ENCODE measurements at places on chromosomes 6 and 20.

GRCh38 chr20:7930343-7930742 lies 9.9 kb downstream of the HAO1 start:
- DNase-seq: no peak

DNA sequence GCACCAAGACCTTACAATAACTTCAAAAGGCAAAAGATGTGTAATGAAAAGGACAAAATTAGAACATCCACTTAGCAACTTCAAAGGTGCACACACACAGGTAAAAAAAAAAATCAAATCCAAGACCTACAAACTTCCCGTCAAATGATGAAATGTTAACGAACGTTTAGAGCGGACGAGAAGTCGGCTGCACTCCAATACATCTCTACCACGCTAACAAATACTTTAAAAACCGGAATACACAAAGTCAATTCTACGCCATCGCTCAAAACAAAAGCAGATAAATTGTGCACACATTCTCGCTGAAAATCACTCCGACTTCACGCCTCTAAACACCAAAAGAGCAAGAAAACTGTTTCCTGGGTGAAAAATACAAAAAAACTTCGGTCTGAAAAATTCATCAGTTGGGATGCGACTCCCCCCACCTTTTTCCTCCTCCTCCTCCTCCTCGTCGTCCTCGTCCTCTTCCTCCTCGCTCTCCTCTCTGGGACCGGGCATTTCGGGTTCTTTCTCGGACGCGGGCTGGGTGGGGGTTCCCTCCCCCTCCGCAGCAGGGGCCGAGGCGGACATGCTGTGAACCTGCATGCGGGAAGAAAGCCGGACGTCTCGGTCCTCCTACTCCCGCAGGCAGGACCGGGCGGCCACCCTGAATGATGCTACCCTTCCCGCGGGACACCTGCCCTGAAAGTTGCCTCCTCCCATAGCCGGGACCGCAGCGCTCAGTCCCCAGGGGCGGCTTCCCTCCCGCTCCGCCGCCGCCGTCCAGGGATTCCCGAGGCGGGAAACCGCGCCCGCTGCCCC lies 712 bp downstream of the DEK start:
- DNase-seq: peak; percentile 43

- DNase-seq: no peak
Measured at GRCh38 chr6:96116674-96117073, 100.9 kb downstream of the FUT9 start.

DNA sequence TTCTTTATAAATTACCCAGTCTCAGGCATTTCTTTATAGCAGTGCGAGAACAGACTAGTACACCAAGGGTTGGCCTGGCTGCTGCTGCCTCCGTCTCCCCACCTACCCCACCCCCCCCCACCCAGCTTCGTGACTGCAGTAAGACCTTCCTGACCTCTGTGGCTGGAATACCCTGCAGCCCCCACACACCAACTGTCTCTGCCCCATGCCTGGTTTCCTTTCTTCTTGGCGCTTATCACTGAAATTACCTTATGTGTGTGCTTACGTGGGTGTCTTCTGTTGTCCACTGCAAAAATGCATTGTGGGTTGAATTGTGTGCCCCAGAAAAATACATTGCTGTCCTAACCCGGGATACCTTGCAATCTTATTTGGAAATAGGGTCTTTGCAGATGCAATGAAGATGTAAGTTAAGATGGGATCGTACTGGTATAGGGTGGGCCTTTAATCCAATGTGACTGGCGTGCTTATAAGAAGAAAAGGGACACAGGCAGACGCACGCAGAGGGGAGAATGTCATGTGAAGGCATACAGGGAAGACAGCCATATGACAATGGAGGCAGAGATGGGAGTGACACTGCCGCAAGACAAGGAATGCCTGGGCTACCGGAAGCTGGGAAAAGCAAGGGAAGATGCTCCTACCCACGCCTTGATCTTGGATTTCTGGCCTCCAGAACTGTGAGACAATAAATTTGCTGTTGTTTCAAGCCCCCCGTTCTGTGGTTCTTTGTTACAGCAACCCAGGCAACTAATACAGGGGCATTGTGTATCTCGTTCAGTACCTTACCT lies 15.4 kb downstream of the SYNJ2 start:
- DNase-seq: no peak

DNA sequence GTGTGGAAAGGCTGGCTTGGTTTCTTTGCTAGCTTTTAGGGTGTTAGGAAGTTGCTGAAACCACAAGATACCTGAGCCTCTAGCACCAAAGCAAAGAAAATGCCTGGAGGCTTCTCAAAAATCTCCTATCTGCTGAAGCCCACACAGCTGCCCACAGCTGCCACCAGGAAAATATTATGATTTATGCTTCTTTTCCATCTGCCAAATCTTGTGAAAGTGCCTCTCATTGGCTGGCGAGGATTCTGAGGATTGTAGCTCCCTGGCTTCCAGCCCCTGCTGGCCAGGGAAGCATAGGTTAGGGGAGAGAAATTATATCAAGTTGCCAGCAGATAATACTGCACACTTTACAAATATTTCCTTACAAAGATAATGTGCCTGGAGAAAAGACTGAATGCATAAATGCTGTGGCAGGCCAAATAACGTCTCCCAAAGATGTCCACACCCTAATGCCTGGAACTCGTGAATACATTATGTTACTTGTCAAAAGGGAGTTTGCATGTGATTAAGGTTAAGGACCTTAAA lies 98.4 kb downstream of the MRPL14 start:
- DNase-seq: peak; percentile 30

DNA sequence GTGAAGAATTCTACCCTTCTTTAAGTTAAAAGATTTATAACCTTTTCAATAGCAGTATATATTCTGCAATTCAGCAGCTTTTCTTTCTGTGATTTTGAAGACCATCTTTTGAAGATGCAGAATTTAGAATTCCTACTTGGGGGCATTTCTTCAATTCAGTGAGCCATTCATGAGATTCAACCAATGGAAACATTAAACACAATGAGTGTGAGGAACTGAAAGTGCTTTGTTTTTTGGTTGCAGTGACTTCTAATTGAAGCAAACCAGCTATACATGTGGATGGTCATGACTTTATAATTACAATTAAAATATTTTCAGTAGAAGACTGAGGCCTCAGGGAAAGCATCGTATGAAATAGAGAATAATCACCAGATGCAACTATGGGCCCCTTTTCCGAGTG lies 108.3 kb downstream of the CARMIL1 start:
- DNase-seq: no peak

DNA sequence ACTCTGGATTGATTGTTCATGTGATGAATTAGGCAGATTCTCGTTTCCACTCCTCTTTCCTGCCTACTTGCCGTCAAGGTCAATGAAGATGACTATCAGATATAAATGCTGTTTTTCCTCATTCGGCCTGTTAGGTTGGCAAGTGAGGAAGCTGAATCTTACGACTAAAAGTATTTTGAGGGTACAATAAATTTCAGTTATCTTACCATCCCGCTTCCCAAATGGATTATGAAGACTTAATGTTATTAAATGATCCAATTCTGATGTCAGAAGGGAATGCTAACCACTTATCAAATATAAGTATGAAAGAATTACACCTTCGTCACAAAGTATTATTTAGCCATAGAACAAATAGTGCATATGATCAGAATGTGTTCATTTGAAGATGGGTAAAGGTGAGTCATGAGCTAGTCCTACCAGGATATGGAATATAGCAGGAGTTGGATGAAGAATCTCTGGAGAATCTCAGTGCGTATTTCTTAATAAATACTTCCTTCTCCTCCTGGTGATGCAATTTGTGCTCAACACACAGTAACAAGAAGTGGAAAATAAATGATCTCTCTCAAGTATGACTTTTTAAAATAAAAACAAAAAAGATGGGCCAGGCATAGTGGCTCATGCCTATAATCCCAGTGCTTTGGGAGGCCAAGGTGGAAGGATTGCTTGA lies 4.6 kb downstream of the GPLD1 start:
- DNase-seq: no peak

GRCh38 chr20:19885939-19886660 lies 128.0 kb downstream of the RIN2 start:
- no peak for DNase-seq

DNA sequence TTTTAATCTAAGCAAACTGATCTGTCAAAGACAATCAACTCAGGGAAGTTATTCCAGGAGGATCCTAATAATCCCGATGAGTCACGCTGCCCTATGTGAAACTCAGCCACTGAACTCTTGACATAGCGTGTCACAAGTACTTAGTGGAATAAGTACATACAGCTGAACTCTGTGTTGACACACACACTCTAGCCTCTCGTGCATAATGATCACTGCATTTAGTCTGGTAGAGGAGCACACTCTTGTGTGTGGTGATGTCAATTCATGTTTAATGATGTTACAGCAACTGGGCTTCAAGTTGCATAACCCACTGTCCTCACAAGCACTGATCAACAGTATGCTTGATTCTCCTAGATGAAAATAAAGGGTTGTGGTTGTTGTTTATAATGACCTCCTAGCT lies 148.3 kb downstream of the HACE1 start:
- peak; percentile 56 for DNase-seq

DNA sequence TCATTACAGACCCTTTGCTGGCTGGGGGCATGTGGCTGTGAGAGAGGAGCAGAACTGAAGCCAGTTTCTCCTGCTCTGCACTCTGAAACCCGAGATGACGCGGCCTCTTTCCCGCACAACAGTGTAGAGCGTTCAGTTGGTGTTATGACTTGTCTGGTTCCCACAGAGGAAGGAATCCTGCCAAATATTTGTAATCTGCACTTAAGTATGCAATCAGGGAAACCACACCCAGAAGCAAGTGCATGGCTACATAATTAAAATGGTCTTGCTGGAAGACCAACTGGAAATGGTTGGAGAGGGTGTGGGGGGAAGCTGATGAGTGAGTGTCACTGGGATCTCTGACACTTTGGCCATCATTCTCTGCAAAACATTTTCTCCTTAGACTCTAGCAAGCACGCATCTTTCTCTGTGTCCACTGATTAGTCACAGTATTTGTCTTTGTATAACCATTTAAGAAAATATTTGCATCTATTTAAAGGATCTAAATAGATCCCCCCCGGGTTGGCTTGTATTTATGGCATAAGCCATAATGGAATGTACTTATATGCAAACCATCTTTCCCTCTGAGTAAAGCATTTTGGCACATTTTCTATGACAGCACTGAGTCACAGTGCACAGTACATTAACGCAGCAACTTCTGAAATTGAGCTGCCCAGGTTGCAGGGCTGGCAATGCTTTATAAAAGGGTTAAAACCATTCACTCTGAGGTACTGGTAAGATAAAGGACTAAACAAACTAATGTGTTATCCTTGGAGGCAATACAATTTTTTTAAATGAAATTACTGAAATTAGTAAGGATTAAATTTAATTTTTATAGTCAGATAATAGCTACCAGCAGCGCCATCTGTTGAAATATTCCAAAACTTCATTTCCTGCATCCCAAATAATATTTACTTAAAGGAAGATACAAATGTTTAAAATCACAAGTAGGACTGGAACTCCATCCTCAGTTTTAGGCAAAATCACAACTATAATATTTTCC lies 76.7 kb downstream of the FOXC1 start:
- DNase-seq: peak; percentile 67

DNA sequence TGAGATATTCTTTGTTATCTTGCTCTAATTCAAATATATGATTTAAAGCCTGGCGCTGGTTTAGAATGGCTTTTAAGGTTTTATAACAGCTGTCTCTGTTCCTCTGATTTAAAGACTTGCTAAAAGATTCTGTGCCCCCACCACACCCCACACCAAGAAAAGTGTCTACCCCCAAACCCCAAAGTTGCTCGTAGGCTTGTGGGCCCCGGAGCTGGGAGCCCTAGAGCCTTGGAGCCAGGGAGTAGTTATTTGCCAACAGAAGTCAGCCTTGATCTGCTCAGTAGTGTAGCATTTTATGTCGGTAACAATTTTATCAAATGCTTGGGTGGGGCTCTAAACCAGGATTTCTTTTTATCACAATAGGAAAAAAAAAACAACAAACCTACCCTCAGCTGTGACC lies 105.2 kb upstream of the TRAF3IP2 start:
- no peak for DNase-seq

DNA sequence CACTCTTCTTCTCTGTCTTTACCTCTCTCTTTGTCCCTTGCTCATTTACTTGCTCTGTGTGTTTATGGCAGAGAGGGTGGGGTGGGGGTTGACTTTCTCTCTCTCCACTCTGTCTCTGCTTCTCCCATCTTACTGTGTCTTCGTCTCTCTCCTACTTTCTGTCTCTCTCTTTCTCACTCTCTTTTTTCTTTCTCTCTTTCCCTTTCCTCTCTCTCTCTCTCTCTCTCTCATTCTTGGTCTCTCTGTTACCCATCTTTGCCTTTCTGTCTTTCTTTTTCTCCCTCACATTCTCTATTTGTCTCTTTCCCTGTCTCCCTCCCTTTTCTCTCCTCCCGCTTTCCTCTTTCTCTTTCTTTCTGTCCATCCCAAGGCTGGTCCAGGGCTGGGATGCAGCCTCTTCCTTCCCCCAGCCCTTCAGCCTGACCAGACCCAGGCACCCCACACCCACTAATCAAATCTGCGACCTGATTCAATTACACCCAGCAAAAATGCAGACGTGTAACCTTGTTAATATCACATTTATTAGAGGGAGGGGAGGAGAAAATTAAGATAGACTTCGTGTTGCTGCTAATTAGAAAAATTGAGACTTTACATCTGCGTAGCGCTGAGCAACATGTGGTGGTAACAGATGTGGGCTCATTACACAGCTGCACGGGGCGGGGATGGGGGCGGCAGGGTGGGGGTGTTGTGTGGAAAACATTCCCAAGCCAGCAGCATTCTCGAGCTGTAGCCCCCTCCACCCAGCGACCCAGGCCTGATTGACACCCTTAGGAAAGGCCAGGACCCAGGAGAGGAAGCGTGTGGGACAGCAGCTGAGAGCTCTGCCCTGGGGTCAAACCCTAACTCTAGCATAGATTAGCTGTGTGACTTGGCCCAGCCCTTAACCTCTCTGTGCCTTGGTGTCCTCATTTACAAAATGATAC lies 124.9 kb upstream of the MAFB start:
- no peak for DNase-seq

GRCh38 chr6:37396571-37397180 lies 36.3 kb upstream of the CMTR1 start:
- no peak for DNase-seq

GRCh38 chr6:169474362-169474761 lies 220.7 kb upstream of the THBS2 start:
- DNase-seq: no peak

DNA sequence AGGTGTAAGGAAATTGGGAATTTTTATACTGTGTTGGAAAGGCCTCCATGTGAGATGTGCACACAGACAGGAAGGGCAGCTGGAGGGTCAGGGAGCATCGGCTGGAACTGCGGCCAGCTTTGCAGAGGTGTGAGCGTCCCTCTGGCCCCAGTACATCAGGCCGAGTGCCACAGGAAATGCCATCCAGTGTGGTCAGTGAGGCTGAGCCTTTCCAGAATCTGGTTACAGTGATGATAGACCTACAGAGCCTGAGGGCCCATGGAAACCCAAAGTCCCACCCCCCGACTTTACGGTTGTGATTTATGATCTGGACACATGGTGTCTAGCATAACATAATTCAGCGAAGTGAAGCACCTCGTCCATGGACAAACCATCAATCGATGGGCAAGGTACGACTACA lies 137.3 kb upstream of the PDE10A start:
- DNase-seq: no peak

GRCh38 chr6:157879034-157879872 lies 56.2 kb downstream of the SNX9 start:
- DNase-seq: no peak

GRCh38 chr6:86535100-86535499 lies 402.2 kb upstream of the HTR1E start:
- DNase-seq: no peak
